ENCODE measurements at places on chromosomes 3 and 15.

DNA sequence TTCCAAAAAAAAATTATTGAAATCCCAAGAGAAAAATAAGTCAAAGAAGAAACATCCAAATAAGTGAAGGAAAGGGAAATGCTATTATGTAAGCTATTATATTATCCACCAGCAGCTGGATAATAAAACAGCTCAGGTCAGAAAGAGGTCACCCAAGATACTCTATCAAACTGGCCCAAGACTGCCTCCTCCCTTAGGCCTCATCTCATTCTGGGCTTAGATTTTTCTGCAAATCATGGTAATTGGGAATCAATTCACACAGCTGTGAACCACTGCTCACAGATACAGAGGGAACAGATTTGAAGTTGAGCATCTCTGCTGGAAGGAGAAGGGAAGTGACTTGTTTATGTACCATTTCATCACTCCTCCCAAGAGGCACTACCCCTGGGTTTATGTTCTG is 294.6 kb upstream of the DPPA4 start:
- no peak for DNase-seq

DNA sequence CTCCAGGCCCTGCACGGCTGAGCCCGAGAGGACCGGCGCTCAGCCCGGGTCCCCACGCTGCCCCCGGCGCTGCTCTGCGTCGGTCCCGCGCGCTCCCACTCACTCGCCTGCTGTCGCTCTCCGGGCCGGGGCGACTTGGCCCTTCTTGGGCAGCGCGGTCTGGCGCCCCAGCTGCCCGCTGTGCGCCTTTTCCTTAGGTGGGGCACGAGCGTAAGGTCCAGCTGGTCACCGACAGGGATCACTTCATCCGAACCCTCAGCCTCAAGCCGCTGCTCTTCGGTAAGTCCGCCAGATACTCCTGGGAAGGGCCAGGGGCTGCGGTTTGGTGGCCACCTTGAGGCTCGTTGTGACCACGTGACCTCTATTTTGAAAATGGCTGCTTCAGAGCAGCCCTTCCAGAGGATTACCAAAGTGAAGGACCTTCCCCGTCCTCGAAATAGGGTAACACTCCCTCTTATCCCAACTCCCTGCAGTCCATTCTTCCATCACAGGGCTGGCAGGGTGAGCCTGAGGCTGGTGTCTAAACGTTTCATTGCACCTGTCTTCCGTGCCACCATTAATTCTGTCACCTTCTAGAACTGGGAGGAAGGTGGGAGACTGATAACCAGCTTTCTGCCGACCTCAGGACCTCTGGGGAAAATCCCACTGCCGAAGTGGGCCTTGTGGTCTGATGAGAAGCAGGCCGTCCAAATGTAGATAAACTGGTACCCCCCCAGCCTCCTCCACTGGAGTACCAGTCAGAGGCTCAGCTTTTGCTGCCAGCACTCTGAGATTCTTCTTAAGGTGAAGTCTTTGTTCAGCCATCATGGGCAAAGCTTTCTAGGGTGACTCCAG is 812 bp downstream of the P4HTM start:
- DNase-seq = no peak

DNA sequence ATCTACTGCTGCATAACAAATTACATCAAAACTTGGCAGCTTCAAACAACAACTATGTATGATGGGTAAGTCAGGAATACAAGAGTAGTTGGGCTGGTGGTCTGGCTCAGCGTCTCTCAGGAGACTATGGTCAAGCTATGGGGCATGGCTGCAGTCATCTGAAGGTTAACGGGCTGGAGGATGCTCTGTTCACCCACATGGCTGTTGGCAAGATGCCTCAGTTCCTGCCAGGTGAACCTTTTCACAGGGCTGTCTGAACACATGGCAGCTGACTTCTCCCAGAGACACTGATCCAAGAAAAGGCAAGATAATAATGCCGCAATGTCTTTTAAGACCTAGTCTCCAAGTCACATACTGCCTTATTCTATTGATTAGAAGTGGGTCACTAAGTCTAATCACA is 63.7 kb downstream of the GPR176 start:
- DNase-seq = no peak

- DNase-seq = no peak
These were observed 50.8 kb upstream of the CTNNB1 start for GRCh38 chr3:41148478-41148877.

GRCh38 chr15:78242128-78242527 is 7.8 kb upstream of the ACSBG1 start:
- DNase-seq = no peak

- DNase-seq = no peak
These were observed 43.3 kb downstream of the UBXN7 start for GRCh38 chr3:196388956-196389355.

- no peak for DNase-seq
These were observed at the start of gene CNTN3 for GRCh38 chr3:74614107-74614967. Gene CNTN3 (minus strand): TSS chr3:74614659. CDS start chr3:74521112, 93,547 bp downstream.

- DNase-seq = no peak
These were observed 51.5 kb upstream of the UBP1 start for GRCh38 chr3:33491721-33492120.

DNA sequence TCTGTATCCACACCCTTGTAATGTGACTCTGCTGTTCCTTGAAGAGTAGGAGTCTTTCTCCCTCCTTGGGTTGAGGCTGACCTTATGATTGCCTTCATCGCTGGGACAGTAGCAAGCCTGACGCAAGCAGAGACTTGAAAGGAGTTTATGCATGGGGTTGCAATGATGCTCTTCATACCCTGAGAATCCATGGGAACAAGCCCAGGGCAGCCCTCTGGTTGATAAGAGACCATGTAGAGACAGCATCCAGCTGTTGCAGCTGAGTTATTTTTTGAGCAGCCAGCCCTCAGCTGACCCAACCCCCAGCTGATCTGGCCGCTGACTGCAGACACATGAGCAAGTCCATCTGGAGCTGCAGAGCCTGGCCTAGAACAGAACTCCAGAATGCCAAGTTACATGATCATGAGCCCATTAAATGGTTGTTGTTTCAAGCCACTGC is 60.6 kb upstream of the ARNT2 start:
- no peak for DNase-seq

DNA sequence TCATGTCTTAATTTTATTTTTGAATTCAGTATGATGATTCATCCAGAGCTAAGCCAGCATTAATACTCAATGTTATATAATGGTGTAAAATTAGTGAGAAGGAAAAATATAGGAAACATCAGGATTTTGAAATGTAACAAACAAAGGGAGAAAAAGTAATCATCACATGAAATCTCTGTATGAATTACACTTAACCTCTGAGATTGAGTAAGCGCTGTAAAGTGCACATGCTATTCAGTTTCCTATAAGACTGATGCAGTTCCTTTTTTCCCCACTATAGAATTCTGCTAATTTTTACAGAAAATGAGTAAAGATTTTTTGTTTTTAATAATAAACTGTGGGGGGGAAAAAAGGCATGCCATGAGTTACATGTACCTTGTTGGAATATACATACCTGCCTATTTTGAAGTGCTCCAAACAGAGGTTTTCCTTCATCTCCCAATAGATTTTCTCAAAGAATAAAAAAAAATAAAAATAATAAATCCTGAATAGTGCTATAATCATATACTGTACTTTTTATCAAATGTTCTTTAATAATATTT is 64.0 kb upstream of the TTBK2 start:
- DNase-seq = no peak

DNA sequence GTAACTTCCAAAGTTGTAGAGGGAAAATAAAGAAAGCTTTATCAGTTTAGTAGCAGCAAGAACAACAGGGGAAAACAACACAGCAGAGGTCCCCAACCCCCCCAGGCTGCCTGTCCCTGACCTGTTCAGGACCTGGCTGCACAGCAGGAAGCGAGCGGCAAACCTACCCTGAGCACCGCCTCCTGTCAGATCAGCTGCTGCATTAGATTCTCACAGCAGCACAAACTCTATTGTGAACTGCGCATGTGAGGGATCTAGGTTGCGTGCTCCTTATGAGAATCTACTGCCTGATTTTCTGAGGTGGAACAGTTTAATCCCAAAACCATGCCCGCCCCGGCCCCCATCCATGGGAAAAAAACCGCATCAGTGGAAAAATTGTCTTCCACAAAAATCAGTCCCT is 40.3 kb downstream of the USP50 start:
- no peak for DNase-seq

DNA sequence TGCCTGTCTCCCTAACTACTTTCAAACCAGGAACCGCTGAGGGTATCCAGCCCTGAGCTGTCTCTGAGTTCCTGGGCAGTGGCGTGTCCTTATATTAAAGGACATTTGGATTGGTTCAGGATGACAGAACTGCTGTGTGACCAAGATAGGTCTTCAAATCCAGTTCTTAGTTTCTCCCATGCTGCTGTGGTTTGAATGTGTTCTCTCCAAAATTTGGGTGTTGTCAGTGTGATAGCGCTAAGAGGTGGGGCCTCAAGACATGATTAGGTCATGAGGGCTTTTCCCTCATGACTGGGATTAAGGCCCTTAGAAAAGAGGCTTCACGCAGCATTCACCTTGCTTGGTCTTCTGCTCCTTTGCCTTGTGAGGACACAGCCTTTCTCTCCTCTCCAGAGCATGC is 376.5 kb upstream of the TPM1 start:
- no peak for DNase-seq

- DNase-seq = no peak
These were observed 773.8 kb downstream of the MECOM start for GRCh38 chr3:168889666-168890065.

DNA sequence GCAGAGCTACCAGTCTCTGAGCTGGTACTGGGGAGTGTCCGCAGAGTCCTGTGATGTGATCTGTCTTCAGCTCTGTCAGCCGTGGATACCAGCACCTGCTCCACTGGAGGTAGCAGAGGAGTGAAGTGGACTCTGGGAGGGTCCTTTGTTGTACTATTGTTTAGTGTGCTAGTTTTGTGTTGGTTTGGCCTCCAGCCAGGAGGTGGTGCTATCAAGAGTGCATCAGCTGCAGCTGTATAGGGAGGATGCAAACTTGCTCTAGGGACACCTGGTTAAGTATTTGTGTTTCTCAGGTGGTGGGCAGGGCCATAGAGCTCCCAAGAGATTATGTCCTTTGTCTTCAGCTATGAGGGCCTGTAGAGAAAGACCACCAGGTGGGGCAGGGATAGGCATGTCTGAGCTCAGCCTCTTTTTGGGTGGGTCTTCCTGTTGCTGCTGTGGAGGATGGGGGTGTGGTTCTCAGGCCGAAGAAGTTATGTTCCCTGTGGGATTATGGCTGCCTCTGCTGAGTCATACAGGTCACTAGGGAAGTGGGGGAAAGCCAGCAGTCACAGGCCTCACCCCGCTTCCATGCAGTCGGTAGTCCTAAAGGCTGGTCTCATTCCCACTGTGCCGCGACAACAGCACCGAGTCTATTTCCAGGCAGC is 443.2 kb upstream of the TBL1XR1 start:
- no peak for DNase-seq

GRCh38 chr3:52882377-52882776 is 15.0 kb downstream of the STIMATE start:
- no peak for DNase-seq

DNA sequence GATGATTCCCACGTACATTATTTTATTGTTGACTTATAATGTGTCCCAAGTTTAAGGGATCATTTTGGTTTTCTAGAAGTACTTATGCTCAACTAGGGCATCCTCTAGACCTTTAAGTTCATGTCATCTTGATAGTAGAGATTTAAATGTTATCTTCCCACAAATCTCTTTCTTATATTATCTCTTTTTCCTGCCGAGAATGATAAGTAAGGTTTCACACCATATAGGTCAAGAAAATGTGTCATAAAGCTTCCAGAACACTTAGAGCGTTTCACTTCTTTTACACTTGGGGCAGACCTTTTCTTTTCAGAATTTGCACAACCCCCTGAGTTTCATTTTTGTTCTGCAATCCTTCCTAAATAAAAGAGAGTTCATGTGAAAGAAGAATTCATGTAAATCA is 142.0 kb upstream of the CBLB start:
- DNase-seq = no peak

DNA sequence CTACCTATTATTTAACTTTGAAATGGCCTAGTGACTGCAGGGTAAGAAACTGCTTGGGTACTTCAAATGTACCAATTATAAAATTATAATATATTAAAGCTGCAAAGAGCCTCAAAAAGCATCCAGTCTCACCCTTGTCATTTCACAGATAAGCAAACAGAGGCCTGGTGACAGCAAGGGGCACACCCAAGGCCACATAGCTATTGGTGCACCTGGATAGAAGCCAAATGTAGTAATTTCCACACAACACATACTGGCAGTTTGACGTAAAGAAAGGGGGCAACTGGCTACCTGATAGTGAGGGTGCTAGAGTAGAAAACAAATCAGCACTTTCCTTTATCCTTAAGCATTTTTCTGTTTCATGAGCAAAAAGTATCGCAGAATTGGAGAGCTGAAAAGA is 51.1 kb downstream of the IFT57 start:
- DNase-seq = no peak

DNA sequence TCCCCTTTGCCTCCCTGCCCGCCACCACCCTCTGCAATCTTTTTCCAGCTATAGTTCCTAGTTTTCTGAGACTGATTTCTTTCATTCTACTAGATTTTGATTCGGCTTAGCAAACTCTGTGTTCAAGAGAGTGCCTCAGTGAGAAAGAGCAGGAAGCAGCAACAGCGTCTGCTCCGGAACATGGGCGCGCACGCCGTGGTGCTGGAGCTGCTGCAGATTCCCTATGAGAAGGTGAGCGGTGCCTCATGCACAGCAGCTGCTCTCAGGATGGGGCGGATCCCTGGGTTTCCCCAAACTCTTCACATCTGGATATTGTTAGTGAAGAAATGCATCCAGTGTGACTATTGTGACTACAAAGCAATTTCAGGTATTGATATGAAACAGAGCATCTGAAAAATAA is 191.8 kb downstream of the ITPR1 start:
- DNase-seq = no peak

DNA sequence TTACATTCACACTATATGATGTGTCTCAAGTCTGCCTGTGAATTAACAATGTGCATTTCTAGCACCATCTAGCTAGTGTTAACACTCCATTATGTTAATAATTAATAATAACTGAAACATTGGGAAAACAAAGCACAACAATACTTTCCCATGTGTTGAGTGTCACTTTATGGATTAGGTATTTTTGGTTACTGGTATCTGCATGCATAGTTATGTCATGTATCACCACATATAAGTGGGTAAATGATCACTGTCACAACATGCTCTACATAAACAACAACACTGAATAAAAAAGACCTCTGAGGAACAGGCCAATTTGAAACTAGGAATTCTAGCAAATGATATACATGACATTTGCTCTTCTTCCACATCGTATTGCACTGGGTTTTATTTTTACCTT is 74.7 kb downstream of the MLH1 start:
- DNase-seq = no peak

Measured in fibroblast of skin of left biceps (primary cell).